ENCODE measurements at places on chromosomes 7 and 10.

- no peak for DNase-seq
These were observed 134.1 kb upstream of the EEPD1 start for GRCh38 chr7:36018816-36019484.

DNA sequence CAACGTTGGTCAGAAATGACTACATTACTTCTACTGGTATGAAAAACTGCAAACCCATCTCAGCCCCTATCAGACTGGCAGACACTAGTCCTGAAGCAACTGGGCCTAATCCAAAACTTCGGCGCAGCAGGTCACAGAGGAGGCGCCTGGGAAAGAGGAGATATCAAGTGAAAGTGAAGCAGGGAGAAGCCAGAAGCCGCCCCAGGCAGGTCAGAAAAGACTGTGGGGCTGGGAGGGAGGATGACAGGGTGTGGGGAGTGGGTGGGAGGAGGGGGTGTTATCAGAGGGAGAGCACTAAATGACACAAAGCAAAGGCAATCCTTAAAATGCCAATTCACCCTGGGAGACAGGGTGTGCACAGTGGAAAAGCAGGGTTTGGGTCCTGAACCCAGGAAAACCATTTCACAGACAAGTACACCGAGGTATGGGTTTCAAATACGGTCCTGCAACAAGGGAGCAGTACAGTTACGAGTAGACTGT lies 731 bp downstream of the CHCHD3 start:
- DNase-seq = peak; percentile 38

DNA sequence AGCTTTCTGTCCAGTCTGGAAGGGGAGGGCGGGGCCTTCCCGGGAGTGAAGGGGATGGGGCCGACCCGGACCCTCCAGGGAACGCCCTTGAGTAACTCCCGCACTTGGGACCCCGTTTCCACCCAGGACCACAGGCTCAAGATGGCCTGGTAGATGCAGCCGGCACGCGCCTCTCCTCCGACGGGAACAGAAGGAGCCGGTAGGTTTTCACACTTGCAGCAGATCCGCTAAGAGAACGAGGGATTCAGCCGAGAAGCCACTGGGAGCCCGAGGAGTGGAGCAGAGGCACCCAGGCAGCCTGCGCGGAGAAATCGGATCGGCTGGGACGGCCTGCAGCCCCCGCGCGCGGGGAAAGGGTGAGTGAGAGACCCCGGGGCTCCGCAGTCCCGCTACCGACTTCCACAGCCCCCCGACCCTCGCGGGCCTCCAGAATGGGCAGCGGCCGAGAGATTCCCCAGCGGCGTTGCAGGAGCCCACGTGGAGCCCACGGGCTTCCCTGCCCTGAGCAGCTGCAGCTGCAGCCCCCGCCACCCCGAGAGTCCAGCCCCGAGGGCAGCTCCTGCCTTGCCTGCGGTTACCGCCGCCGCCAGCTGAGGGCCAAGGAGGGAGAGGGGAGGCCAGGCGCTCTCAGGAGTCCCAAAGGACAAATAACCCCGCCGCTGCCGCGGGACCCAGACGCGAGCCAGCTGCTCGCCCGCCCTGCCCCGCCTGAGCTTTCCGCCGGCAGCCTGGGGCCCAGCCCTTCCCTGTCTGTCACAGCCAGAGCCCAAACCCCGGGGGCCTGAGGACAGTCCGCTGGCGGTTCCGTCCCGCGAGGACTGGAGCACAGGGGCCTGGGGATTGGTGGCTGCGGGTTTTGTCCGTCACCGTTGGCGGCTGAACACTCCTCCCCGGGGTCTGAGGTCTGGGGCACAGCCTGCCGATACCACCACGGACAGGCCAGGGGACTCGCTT lies 21.8 kb downstream of the IFT22 start:
- peak; percentile 45 for DNase-seq

GRCh38 chr10:125840955-125841354 lies 17.6 kb downstream of the BCCIP start:
- no peak for DNase-seq

DNA sequence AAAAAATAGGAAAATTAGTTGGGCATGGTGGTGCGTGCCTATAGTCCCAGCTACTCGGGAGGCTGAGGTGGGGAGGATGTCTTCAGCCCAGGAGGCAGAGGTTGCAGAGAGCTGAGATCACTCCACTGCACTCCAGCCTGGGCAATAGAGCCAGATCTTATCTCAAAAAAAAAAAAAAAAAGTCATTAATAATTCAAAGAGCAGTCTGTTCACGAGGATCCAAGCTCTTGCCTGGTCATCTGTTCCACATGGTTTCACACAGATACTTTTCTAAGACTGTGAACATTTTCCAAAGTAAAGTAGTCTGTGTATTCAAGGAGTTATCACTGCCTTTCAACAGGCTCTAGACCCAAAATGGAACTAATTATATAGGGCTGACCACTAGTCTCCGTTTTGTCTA lies 86.9 kb downstream of the ZNF277 start:
- no peak for DNase-seq

GRCh38 chr10:86179153-86179524 lies 187.5 kb downstream of the GRID1 start:
- no peak for DNase-seq

DNA sequence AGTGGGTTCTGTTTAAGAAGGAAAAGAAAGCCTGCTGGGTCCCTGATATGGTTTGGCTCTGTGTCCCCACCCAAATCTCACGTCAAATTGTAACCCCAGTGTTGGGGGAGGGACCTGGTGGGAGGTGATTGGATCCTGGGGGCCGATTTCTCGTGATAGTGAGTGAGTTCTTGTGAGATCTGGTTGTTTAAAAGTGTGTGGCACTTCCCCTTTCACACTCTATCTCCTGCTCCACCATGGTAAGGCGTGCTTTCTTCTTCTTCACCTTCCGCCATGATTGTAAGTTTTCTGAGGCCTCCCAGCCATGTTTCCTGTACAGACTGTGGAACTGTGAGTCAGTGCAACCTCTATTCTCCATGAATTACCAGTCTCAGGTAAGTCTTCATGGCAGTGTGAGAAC lies 42.6 kb downstream of the INPP5A start:
- no peak for DNase-seq

- no peak for DNase-seq
These were observed 639.8 kb upstream of the FZD8 start for GRCh38 chr10:36281831-36282331.

DNA sequence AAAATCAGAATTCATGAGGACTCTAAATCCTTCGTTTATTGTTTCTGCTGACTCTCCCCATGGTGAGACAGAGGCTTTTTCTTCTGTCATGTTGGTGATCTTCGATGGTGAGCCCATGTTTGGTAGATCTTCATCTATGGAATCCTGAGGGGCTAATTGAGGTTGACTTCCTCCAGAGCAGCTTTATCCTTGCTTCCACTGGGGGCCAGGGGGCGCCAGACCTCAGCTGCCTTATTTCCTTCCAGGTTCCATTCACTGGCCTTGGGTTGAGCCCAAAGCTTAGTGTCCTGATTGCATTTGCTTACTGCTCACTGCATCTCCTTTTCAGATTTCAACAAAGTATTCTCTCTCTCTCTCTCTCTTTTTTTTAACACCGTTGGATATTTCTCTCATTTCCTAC lies 80.7 kb downstream of the GCC1 start:
- DNase-seq = peak; percentile 51

DNA sequence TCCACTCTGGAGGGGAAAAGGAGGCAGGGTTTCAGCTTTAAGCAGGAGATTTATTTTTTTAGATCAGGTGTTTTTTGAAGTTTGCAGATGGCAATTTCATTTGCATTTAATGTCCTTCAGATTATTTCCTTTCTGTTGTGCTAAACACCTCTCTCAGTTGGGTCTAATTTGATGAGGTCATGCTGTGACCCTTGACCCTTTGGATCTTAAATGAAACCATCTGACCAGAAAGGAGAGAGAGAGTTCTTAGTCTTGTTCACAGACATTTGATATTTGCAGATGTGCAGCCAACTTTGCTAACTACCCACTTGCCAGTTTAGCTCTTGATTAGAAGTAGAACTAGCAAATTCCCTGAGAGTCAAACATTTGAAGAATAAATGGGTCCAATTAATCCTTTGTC lies 101.5 kb upstream of the RAB11FIP2 start:
- no peak for DNase-seq

- peak; percentile 81 for DNase-seq
These were observed 36.2 kb upstream of the GTF2IRD1 start for GRCh38 chr7:74417419-74417971.

GRCh38 chr7:130887182-130887956 lies 153.4 kb upstream of the KLF14 start:
- no peak for DNase-seq

DNA sequence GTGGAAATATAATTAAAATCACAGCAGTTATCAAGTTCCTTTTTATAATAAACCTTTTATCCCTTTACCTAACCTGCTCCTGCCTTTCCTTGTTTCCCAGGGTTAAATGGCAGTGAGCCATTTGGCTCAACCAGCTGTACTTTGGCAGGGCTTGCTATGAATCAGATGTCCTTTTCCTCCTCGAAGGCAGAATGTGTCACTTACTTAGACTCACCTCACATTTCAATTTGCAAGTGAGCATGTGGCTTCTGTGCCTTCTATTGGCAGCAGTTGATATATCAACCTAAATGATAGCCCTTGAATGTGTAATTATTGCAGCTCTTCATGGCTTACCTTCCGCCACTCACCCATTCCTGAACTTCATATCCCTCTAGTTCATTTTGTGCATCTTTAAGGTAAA lies 301.7 kb downstream of the CSTF2T start:
- no peak for DNase-seq

DNA sequence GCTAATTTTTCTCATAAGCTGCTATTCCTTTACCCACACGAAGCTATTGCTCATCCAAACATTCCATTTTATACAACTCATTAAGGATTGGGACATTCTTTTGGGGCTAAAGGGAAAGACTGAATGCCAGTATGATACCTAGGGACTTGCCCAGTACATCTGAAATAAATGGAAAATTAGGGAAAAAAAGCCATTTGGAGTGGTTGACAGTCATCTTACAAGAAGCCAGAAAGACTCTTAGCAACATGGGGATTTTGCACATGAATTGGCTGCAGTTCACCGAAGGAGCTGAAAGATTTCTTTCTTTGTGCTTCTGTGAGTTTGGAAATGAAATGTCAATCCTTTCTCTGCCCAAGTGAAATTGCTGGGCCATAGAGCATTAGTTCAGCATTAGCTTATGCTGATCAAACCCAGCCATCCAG lies 43.3 kb upstream of the MTURN start:
- DNase-seq = no peak

DNA sequence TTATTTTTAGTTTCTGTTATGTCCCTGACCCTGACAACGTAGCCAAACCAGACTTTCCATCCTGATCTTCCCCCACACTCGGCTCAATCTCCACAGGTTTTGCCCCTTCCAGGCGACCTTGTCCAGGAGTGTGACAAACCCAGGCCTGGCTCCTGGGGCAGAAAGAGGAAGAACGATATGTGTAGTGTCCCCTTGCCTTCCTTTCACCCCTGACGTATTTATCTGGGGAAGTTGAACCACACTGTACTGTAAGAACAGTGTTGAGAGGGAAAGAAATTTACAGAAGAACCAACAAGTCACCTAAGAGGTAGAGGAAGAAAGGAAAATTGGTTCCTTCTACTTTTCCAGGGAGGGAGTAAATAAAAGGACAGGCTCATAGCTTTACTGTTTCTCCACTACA lies 158.0 kb downstream of the VTI1A start:
- DNase-seq = no peak

GRCh38 chr7:100668069-100668449 lies 5.5 kb upstream of the GNB2 start:
- DNase-seq = no peak

GRCh38 chr10:73159038-73159648 lies 8.7 kb downstream of the ECD start:
- DNase-seq = peak; percentile 45

- no peak for DNase-seq
These were observed 15.8 kb downstream of the MINDY3 start for GRCh38 chr10:15844517-15844916.

DNA sequence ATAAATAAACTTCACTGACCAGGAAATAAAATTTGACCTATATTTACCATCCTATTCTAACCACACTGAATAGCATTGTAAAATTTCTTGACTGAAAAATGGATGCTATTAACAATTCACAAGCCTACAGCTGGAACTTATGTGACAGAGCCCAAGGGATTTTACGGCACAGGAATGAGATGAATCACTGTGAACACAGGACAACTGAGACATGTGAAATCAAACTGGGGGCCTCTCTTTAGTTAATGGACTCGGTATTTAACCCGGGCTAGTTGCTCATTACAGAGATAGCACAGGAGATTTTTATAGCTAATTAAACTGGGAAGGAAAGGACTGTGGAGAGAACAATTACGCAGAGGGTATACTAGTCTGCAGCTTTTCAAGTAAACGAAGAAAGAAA lies 100.6 kb downstream of the MICU1 start:
- DNase-seq = no peak

- DNase-seq = no peak
These were observed 68.6 kb downstream of the JAZF1 start for GRCh38 chr7:28112012-28112411.

- DNase-seq = no peak
These were observed 39.0 kb downstream of the HIPK2 start for GRCh38 chr7:139738772-139739171.

GRCh38 chr7:4080954-4081353 lies 601.1 kb upstream of the FOXK1 start:
- no peak for DNase-seq

- DNase-seq = no peak
These were observed 197.6 kb upstream of the INHBA start for GRCh38 chr7:41900532-41900931.

DNA sequence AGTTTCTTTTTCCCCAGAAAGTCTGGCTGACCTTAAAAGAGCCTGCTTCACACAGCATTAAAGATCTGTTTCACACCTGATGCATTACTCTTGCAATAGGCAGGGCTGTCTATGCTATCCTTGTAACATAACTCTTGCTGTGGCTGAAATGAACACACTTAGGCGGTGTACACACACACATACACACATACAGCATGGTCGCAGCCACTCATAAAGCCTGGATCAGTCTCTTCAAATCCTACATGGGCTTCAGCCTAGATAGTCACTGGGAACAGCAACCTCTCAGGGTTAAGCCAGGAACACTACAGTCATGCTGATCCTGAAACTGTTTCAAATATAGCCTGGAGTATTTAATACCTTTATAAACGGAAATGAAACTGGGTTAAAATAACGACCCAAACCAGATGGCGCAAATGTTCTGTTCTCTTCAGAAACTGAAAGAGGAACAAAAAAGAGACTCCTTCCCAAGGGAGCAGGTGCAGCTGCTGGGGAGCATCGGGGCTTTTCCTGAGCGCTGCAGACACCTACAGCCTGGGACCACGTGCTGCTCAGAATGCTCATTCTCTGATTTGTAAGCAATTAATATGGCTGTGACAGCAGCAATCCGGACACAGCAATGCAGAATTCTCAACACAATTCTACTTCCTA lies 61.0 kb upstream of the SFMBT2 start:
- no peak for DNase-seq

- DNase-seq = no peak
These were observed 79.7 kb downstream of the CPVL start for GRCh38 chr7:29066641-29067040.

Data from NCI-H82 (cell line).